ENCODE measurements at places on chromosomes 3 and 15.

DNA sequence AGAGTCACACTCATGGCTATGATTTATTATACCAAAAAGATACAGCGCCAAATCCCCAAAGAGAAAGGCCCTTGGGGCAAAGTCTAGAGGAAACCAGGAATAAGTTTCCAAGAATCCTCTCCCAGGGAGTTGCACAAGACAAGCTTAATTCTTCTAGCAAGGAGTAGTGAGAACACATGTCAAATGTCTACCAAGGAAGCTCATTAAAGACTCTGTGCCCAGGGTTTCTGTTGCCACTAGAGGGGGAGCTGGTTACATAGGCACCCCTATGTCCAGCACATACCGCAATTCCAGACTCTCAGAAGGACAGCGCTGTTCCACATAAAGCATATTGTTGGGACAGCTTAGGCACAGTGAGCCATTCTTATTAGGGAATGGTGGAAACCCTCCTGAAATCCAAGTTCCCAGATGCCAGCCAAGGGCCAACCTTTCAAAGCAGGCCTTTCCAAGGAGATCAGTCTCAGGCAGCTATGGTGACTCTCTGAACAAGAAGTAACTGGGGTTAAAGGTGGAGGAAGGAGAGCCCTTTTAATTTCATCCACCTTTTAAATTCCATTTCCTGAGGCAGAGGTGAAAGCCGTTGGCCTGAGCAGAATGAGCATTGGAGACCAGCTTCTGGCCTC, 194.2 kb downstream of the UACA start:
- DNase-seq = no peak

- no peak for DNase-seq
Measured at GRCh38 chr15:77869021-77869895, 208.3 kb downstream of the TBC1D2B start.

DNA sequence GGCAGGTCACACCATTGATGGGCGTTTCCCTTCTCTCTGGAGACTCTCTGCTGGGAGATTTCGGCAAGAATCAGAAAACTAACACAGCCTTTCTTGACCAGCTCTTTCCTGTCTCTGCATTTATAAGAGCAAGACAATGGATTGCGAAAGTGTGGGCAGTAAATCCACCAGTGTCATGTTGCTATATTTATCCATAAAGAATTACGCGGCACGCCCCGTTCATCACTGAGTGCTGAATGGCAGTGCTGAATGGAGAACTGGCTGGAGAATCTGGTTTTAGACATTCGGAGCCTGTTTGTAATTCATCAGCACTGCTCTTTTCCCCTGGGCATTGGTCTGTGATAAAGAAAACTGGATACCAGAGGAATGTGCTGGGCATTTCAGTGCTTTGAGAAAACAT, 2.0 kb upstream of the CEMIP start:
- DNase-seq = no peak

GRCh38 chr3:178206521-178206920, 329.7 kb upstream of the KCNMB2 start:
- DNase-seq = no peak

DNA sequence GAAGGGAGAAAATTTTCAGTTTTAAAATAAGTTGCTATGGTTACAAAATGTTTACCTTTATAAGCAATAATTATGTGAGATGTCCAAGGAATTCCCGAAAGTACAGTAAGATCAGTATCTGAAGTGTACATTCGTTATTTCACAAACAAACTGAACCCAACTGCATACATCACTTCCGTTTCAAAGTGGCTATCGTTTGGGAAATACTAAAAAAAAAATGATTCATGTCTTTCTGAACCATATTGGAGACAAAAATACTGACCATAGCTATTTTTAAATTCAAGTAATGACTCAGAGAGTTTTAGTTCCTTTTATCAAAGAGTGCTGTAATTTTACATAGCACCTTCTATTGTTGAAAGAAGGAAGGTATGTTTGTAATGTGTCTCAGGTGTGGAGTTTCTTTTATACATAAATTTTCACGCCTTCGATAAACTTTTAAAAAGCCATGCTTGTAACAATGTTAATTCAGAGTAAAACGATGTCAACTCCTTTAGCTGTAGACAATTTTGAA, 8.0 kb upstream of the ANKRD28 start:
- DNase-seq = no peak

DNA sequence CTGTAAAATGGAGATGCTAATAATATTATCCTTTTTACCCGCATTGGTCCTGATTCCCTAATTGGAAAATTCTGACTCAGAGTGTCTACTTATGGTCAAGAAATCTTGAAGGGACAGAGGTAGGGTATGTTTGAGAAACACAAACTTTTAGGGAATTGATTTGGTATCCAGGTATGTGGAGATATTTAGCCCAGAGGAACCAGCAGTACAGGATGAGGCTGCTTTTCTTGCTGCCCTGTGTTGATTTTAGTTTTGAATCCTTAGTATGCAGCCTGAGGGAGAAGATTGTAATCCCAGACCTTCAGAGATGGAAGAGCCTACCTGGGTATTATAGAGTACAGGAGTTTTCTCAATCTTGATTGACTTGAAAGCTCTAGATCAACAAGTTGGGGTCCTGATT, 569.1 kb downstream of the PDCD6IP start:
- no peak for DNase-seq

DNA sequence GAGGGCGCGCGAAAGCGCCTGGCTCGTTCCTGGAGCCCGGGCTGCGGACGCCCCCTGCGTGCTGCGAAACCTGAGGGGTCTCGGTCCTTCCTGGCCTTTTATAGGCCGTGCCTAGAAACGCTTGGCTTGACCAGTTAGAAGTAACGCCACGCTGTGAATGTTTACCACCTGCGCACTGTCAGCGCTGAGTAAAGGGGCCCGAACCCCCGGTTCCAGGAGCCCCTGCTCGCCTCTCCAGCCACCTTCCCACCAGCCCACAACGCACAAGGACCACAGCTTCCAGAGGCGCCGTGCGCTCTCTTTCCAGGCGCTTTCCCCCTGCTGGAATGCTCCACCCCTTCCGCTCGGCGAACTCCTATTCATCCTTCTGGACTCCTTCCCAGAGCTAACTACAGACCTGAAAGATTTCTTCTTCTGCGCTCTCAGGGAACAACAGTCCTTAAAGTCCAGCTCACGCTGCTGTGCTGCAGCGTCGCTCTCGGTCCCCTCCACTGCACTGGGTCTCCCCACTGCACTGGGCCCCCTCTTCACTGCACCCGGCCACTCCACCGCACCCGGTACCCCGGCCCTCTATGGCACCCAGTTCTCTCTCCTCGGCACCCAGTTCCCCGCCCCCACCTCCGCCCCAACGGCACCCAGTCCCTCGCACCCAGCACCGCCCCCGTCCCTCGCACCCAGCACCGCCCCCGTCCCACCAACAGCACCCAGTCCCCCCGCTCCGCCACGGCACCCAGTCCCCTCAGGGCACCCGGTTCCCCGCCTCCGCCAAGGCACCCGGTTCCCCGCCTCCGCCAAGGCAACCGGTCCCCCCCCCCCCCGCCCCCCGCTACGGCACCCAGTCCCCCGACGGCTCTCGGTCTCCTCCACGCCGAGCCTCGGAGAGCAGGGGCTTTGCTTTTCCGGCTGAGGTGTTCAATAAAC, 69.8 kb downstream of the SQOR start:
- DNase-seq = peak; percentile 50

- DNase-seq = peak; percentile 56
Measured at GRCh38 chr15:76059320-76060117, at the start of gene TMEM266. Gene TMEM266 (plus strand): TSS chr15:76059985. CDS start chr15:76134264, 74,279 bp downstream.

- DNase-seq = no peak
Measured at GRCh38 chr3:126666658-126667528, 12.0 kb upstream of the TXNRD3 start.

DNA sequence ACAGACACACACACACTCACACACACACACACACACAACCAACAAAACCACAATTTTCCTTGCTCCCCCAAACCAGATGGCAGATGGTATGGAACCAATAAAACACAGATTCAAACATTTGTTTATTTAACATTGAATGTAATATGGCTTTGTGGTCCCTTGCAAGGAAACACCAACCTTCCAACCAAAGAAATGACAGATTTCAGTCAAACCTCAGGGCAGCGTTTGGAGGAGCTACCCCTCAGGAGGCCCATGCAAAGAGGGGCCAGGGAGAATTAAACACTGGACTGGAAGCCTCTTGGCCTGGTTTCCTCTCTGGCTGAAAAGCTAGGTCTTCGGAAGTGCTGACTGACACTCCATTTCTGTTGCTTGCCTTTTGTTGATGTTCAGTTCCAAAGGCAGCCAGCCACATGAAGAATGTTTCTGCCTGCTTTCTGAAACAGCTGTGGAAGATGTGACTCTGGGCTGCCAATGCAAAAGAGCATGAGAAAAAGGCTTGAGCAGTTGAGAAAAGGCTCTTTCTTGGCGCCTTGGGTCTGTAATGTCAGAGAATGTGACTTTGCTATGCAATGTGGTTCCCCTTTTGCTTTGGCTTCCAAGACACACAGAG, 296.1 kb downstream of the RPLP1 start:
- no peak for DNase-seq

GRCh38 chr3:17195856-17196604, 311.3 kb downstream of the PLCL2 start:
- no peak for DNase-seq

- DNase-seq = no peak
Measured at GRCh38 chr15:68489421-68489820, 57.5 kb upstream of the ITGA11 start.

DNA sequence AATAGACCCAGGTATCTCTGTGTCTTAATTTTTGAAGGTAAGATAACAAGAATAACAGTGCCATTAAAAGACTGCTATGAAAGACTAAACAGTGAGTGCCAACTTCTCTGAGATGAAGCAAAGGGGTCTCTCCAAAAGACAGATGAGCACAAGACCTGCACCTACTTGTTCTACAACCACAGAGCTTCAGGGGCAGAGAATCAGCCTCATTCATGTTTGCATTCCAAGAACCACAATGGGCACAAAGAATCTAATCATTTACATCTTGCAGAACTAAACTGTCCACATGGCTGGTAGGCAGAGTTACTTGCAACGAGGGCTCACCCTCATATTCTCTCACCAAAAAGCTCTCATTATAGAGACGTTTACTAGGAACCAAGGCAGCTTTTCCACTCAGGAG, 83.9 kb downstream of the PEAK1 start:
- DNase-seq = no peak

DNA sequence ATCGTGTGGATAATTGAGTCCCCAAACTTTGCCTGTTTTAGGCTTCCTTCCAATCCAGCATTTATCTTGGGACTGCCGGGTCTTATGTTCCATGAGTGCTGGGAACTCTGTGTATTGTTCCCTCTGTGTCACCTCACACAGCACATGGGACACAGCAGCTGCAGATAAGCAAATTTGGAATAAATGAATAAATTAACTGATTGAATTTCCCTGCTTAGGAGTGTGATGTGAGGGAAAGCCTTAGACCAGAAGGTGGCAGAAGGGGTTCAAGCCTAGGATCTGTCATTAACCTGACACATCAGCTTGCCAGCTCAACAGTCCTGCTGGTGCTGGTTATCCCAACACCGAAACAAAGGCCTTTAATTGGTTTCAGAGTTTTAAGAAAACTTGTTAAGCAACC, 114.3 kb downstream of the OXSM start:
- no peak for DNase-seq

DNA sequence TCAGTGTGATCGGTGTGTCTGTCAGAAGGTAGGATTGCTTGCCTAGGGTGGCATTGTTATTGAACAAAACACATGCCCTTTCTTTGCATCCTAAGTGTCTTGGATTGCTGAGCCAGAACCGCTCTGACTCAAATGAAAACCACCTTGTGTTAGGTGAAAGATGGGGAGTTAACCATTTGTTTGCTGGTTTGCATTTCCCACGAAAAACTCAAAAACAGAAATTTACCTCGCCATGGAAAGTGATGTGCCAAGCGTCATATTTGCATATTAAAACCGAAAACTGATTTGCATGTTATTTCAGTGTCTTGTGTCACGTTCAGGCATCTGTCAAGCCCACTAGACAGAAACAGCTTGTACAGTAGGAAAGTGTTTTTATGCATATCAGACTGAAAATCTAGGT, 474.6 kb upstream of the TPRG1 start:
- DNase-seq = no peak

GRCh38 chr15:44695294-44695693, 15.8 kb downstream of the PATL2 start:
- no peak for DNase-seq

- no peak for DNase-seq
Measured at GRCh38 chr15:40562691-40563090, 2.2 kb downstream of the CCDC32 start.

DNA sequence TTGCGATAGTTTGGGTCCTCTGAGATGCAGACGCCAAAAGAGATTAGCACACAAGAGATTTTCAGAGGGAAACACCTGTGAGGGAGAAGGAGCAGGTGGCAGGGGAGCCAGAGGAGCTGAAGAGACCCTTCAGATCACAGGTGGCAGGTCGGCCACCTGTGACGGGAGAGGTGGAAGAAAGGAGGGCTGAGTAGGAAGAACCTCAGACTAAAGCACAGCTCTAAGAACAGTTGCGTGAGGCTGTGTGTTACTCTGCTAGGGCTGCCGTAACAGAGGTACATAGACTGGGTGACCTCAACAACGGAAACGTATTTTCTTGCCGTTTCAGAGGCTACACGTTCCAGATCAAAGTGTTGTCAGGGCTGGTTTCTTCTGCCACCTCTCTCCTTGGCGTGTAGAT, 38.5 kb downstream of the C2CD4A start:
- DNase-seq = no peak

GRCh38 chr3:194092881-194093301, 43.1 kb upstream of the HES1 start:
- DNase-seq = no peak

GRCh38 chr3:46950650-46951241, 25.8 kb downstream of the CCDC12 start:
- no peak for DNase-seq

- DNase-seq = no peak
Measured at GRCh38 chr3:132256989-132257388, 60.2 kb upstream of the ACP3 start.

DNA sequence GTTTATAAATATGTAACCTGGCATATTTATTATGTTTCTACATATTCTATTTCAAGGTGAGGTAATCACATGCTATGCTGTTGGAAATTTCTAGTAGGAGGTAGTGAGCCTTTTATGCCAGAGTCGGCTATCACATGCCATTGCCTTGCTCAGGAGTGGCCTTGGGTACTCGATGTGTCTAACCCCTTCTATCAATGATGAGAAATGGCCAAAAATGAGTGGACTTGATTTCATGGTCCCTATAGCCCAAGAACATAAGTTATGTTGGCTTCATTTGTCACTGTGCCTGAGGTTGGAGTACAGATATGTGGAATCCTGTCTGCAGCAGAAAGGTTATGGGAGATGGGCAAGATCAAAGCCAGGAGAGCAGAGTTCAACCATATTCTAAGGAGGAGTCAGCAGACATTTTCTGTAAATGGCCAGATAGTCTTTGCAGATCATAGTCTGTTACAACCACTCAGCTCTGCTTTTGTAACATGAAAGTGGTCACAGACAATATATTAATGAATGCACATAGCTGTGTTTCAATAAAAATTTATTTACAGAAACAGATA, 554.4 kb downstream of the PDCD6IP start:
- DNase-seq = no peak

- DNase-seq = no peak
Measured at GRCh38 chr3:170327040-170327808, 30.3 kb upstream of the SKIL start.

All from right lobe of liver (tissue), 6 donors.